ENCODE measurements at places on chromosomes 7 and 10. TPM values are rescaled to one million over a fixed set of nuclear protein-coding genes. Genes with fewer than 3 reads are reported as not detected.

GRCh38 chr7:26526265-26526587, 234.6 kb downstream of the SNX10 start:
- H3K36me3 ChIP-seq = no peaks in the 10 kb centered on the region
- DNase-seq = no peak
- peaks cover 9% of the 10 kb centered on the region for H3K27me3 ChIP-seq
- H3K4me3 ChIP-seq = no peak overlapping the region

AGMO gene
- 7.3 TPM for total RNA-seq

DNA sequence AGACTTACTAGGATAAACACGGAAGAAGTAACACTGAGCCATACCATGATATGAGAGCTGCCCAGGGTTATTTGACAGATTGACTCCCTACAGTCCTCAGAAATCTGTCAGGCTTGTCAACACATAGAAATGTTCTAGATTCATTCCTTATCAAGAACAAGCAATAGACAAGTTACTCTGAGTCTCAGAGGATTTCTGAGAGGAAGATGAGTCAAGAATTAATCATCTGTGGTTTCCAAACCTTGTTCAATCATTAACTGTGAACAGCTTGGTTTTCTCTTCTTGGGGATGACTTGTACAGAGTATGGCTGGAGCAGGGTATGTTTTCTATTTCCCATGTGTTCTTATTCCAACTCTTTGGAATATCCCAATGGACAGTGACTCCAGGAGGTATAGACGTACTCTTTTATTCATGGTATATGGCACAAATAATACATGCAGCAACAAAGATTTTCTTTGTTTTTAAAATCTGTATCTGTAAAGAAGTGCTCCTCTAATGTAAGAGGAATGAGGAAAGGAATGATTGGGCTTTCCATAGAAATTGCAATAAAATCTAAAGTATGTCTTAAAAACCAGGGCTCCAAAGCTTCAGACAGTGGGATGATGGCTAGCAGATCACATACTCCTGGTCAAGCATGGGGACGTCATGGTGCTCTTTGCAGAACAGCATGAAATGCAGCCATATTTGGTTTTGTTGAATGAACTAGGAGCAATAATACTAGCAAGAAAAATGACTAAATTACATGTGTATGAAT, 11.9 kb upstream of the SFR1 start:
- no peak overlapping the region for H3K4me3 ChIP-seq
- H3K27me3 ChIP-seq = no peaks in the 10 kb centered on the region
- no peaks in the 10 kb centered on the region for H3K36me3 ChIP-seq
- H3K27ac ChIP-seq = peak overlapping the region; percentile 7
- peak; percentile 26 for DNase-seq
- no peaks in the 10 kb centered on the region for H3K4me1 ChIP-seq

DNA sequence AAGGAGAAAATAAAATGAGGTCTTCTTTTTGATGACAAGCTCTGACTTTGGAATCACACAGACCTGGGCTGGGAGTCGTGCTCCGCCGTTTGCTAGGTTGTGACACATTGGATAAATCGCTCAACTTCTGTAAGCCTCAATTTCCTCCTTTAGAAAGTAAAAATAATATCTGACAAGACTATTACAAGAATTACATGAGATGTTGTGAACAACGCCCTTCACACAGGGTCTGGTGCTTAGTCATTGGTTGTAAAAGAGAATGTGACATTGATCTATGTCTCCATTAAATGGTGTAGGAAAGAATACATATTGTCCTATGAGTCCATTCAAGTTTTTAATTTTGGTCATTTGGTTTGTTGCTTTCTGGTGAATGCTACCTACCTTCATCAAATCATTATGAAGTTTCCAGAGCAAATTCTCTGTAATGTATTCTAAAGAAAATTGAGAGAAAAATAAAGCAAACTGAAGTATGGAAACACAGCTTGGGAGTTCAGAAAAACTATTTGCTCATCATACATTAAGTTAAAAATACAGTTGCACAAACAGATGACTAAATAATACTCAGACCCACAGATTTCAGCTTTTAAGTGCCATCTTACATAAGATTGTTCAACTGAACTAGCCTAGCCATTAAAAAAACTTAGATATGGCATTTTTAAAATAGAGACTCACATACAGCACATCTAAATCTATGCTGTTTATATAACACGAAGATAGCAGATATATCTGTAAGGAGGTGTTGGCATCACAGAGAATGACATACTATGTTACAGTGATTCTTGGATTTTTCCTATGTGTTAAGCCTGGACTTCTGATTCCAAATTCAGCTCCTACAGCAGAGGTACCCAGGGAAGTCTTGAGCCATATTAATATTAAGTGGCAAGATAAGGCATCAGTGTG, 12.3 kb upstream of the ADRB1 start:
- no peaks in the 10 kb centered on the region for H3K27me3 ChIP-seq
- DNase-seq = no peak
- H3K36me3 ChIP-seq = no peaks in the 10 kb centered on the region
- H3K4me3 ChIP-seq = no peak overlapping the region
- no peak overlapping the region for H3K27ac ChIP-seq

- no peak overlapping the region for H3K27ac ChIP-seq
- H3K4me3 ChIP-seq = no peak overlapping the region
- H3K4me1 ChIP-seq = no peaks in the 10 kb centered on the region
- H3K36me3 ChIP-seq = no peaks in the 10 kb centered on the region
Measured at GRCh38 chr10:32746869-32747268, 211.2 kb downstream of the ITGB1 start.

CUZD1 gene
- not detected for total RNA-seq

NUTM2A gene
- 1.5 TPM for total RNA-seq

- H3K36me3 ChIP-seq = no peaks in the 10 kb centered on the region
- H3K4me1 ChIP-seq = no peaks in the 10 kb centered on the region
- H3K27me3 ChIP-seq = no peaks in the 10 kb centered on the region
- no peak for DNase-seq
- no peak overlapping the region for H3K27ac ChIP-seq
Measured at GRCh38 chr7:133983685-133984419, 143.3 kb upstream of the LRGUK start.

DNA sequence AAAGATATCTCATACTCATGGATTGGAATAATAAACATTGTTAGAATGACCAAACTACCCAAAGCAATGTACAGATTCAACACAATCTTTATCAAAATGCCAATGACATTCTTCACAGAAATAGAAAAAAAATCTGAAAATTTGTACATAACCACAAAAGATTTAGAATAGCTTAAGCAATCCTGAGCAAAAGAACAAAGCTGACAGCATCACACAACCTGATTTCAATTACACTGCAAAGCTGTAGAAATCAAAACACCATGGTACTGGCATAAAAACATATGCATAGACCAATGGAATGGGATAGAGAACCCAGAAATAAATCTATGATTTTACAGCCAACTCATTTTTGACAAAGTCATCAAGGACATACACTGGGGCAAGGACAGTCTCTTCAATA, 130.0 kb upstream of the TMEM72 start:
- no peak for DNase-seq
- peaks cover 6% of the 10 kb centered on the region for H3K27me3 ChIP-seq
- peaks cover 3% of the 10 kb centered on the region for H3K4me1 ChIP-seq
- H3K4me3 ChIP-seq = no peak overlapping the region
- no peaks in the 10 kb centered on the region for H3K36me3 ChIP-seq
- H3K27ac ChIP-seq = no peak overlapping the region

GRCh38 chr10:123560301-123561140, 105.6 kb upstream of the GPR26 start:
- peaks cover 4% of the 10 kb centered on the region for H3K27me3 ChIP-seq
- no peaks in the 10 kb centered on the region for H3K4me1 ChIP-seq
- H3K27ac ChIP-seq = no peak overlapping the region
- H3K36me3 ChIP-seq = no peaks in the 10 kb centered on the region
- no peak for DNase-seq

GPR37 gene
- 8.8 TPM for total RNA-seq

HDAC9 gene
- total RNA-seq = 6.7 TPM

DNA sequence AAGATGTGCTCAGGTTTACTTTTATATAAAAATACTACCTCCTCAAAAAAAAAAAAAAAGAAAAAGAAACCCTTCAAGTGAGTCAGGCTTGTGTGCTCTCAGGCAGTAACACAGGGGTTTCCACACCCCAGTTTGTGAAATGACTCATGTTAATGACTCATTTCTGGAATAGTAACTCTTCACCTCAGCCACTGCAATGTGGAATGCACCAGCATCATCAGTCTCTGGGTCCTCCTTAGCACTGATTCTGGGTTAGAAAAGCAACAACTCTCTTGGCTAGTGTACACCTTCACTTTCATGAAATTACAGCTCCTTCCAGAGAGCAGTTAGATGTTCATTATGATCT, 110.6 kb downstream of the EMX2 start:
- peaks cover 5% of the 10 kb centered on the region for H3K4me1 ChIP-seq
- no peaks in the 10 kb centered on the region for H3K27me3 ChIP-seq
- DNase-seq = peak; percentile 81
- peak overlapping the region; percentile 78 for H3K27ac ChIP-seq
- H3K4me3 ChIP-seq = no peak overlapping the region

DNA sequence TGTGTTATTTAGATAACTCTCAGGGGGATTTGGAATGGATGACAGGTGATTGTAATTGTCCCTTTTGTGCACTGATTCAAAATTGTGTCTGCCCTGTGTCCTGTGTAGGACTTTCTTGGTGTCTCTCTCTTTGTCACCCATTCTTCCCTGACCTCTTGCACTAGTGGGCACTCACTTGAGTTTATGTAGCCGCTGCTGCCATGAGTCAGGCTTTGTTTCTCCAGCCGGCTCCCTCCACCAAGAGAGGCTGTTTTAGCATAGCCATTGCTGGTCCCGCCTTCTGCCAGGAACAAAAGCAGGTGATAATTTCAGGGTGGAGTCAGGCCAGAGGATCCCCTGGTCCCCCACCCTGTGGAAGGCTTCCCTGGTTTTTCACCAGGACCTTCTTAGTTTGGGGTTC, 8.4 kb downstream of the COL17A1 start:
- H3K4me1 ChIP-seq = no peaks in the 10 kb centered on the region
- no peak overlapping the region for H3K4me3 ChIP-seq
- DNase-seq = no peak
- H3K27me3 ChIP-seq = peaks cover 2% of the 10 kb centered on the region

ATOH7 gene
- not detected for total RNA-seq

DNA sequence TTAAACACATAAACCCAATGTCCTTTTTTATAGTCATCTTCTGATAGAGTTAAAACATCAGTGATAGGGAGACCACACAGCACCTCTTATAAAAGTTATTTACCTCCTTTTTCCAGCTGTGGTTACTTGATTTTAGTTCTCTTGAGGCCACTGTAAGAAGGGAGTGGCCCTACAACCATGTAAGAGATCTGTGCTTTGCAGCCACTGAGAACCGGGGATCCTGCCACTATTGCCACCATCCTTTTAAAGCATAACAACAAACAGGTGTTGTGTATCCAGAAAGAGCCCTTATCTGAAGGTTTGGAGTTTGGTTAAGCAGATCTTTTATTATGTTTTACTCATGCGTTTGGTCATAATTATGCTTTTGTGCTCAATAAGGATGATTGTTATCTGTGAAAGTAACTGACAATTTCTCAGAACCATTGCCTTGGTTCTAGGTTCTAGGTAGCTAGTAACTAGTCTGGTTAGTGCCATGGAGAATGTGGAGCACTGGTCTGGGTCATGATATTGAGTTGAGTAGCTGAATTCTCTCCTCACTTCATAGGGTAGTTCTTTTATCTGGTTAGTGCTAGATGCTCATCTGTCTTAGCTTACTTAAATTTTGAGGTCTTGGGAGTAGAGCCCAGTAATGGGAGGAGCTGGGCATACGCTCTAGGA, 56.5 kb downstream of the ST7 start:
- H3K4me1 ChIP-seq = no peaks in the 10 kb centered on the region
- no peaks in the 10 kb centered on the region for H3K27me3 ChIP-seq
- no peaks in the 10 kb centered on the region for H3K36me3 ChIP-seq
- no peak for DNase-seq
- no peak overlapping the region for H3K27ac ChIP-seq

- H3K36me3 ChIP-seq = no peaks in the 10 kb centered on the region
- no peaks in the 10 kb centered on the region for H3K4me1 ChIP-seq
- H3K4me3 ChIP-seq = no peak overlapping the region
- no peak for DNase-seq
Measured at GRCh38 chr7:157502701-157503111, 165.9 kb downstream of the DNAJB6 start.

CYP26A1 gene
- 0.80 TPM for total RNA-seq

DNA sequence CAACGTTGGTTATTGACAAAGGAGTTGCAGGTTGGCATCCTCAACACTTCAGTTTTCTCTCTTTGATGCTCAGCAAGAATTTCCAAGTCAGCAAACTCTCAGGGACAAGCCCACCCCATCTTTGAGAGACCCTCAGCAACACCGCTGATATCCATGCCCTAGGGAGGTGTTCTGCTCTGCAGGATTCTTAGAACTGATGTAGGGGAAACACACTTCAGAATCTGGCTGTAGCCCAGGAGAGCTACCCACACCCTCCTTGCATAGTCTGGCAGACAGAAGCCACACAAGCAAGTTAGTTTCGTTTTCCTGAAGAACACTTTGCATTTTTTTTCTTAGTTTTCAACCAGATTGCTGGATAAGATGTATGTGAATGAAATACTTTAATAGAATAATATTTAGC, 822 bp downstream of the SAMD9L start:
- no peaks in the 10 kb centered on the region for H3K36me3 ChIP-seq
- H3K4me1 ChIP-seq = peaks cover 4% of the 10 kb centered on the region
- H3K27ac ChIP-seq = no peak overlapping the region
- no peak overlapping the region for H3K4me3 ChIP-seq
- H3K27me3 ChIP-seq = no peaks in the 10 kb centered on the region

DNA sequence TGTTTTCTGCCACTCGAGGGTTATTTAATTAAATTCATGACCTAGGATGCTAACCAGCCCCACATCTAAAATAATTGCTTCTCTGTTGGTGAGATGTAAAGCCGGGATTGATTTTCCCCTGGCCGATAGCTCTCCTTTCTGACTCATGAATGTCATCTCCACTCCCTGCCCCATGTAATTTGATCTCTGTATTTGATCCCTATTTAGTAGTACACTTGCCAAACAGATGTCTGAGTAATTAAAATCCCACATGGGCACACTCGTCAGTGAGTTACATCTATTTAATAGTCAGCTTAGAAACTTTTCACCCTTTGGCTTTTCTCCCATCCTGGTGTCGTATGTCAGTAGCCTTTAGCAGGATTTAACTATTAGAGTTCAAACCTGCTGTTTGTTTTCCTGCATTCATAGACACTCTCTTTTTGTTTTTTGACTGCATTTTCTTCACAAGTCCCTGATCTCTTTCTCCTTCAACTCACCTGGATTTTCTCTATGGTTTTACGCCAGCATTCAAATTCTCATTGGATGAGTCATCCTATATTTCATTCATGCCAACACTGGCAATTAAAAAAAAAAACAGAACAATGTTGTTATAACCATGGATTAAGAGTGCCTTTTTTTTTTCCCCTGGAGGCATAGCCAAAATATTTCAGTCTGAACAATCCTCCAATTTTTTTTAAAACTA, 82.7 kb downstream of the SPAG6 start:
- no peak overlapping the region for H3K4me3 ChIP-seq
- H3K4me1 ChIP-seq = peaks cover 36% of the 10 kb centered on the region
- peak overlapping the region; percentile 10 for H3K27ac ChIP-seq
- H3K27me3 ChIP-seq = no peaks in the 10 kb centered on the region

Data from hepatocyte (in vitro differentiated cells).